ENCODE measurements at places on chromosomes 2 and 18. TPM values are rescaled to one million over a fixed set of nuclear protein-coding genes. Genes with fewer than 3 reads are reported as not detected.

- no peaks in the 10 kb centered on the region for H3K36me3 ChIP-seq
- H3K4me3 ChIP-seq = no peak overlapping the region
- H3K27ac ChIP-seq = no peak overlapping the region
- no peaks in the 10 kb centered on the region for H3K4me1 ChIP-seq
Measured at GRCh38 chr18:25805323-25805722, 285.1 kb downstream of the SS18 start.

DNA sequence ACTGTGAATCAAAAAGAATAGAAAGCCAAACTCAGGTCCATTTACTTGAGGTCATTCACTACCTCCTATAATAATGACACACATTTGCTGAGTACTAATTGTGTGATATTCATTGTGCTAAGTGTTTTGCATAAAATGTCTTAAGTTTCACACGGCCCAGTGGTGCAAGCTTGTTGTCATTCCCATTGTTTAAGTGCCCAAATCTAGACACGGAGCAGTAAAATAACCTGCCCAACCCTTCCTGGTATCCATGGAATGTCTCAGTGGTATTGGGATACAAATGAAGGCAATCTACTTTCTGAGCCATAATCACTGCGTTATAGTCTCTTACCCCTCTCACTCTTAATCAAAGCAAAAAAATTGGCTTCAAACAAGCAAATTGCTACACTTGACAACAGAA lies 233.3 kb downstream of the NCKAP5 start:
- no peaks in the 10 kb centered on the region for H3K36me3 ChIP-seq

Gene PROKR1
- not detected for total RNA-seq

DNA sequence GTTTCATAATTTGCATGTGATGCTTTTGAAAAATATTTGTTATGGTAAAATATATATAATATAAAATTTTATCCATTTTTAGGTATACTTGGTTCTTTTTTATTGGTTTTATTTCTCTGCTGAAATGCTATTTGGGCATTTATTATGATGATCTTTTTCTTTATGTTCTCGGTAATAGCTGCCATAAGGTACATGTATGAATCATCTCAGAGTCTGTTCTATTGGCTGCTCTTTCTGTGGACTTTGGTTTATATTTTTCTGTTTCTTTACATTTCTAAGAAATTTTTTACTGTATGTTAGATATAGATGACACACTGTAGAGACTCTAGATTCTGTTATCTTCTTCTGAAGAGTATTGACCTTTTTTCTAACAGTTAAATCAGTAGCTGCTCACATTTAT lies 219.9 kb downstream of the MBD5 start:
- DNase-seq = no peak
- H3K4me1 ChIP-seq = no peaks in the 10 kb centered on the region
- peaks cover 16% of the 10 kb centered on the region for H3K36me3 ChIP-seq
- no peaks in the 10 kb centered on the region for H3K27me3 ChIP-seq

Gene LYG1
- 0.80 TPM for total RNA-seq

- DNase-seq = no peak
- H3K27ac ChIP-seq = no peak overlapping the region
- no peak overlapping the region for H3K4me3 ChIP-seq
- H3K36me3 ChIP-seq = peaks cover 19% of the 10 kb centered on the region
- no peaks in the 10 kb centered on the region for H3K27me3 ChIP-seq
Measured at GRCh38 chr2:111135910-111136297, 15.2 kb downstream of the BCL2L11 start.

Gene SULT1C3
- total RNA-seq = not detected

- peak overlapping the region; percentile 6 for H3K27ac ChIP-seq
- H3K4me3 ChIP-seq = no peak overlapping the region
- no peaks in the 10 kb centered on the region for H3K27me3 ChIP-seq
Measured at GRCh38 chr2:38380397-38381130, 3.5 kb upstream of the ATL2 start.

DNA sequence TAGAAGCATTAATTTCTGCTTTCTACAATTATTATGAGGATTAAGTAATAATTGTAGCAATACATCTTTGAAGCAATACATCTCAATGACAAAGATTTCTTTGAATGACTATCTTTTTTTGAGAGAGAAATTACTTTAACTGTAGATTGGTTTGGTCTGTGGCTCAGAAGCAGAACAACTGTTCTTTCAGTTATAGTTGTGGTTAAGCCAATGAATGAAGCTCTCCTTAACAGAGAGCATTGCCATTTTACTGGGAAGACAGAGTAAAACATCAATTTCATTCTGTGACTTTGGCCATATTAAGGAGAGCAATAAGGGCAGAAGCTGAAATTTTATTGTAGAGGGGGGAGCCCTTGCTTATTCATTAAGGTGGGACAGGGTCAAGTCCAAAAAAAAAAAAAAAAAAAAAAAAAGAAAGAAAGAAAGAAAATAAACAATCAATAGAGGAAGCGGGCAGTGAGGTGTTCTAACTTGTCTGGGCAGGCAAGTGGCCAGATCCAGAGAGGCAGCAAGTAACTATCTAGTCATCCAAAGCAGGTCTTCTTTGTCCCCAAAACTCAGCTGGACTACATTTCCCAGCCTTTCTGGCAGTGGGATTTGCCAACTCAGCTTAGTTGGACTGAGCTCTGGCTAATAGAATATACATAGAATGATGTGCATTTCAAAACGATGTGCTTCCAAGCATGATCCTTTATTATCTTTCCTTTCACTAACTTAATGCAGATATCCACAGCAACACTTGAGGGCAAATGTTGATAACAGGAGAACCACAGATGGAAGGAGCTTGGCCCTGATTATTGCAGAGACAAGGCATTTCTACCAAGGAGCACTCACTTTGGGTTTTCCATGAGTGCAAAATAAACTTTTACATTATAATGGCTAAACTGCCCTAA lies 462.7 kb upstream of the CDH20 start:
- no peak overlapping the region for H3K27ac ChIP-seq
- no peaks in the 10 kb centered on the region for H3K4me1 ChIP-seq
- H3K36me3 ChIP-seq = no peaks in the 10 kb centered on the region
- DNase-seq = no peak
- no peaks in the 10 kb centered on the region for H3K27me3 ChIP-seq

Gene CNDP1
- total RNA-seq = not detected

DNA sequence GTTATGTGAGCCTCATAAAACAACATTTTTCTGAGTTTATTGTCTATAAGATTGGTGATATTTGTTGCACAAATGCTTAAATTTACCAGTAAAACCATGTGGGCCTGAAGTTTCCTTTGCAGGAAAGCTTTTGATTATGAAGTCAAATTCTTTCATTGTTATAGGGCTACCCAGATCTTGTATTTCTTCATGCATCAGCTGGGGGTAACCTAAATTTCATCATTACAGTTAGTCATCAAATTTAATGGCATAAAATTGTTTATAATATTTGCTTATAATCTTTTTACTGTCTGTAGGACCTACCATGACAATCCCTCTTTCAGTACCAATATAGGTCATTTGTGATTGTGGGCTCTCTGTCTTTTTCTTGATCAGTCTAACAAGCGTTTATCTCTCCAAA lies 47.8 kb downstream of the SMAD2 start:
- H3K4me3 ChIP-seq = no peak overlapping the region
- no peaks in the 10 kb centered on the region for H3K27me3 ChIP-seq
- DNase-seq = no peak
- peaks cover 3% of the 10 kb centered on the region for H3K4me1 ChIP-seq
- peaks cover 12% of the 10 kb centered on the region for H3K36me3 ChIP-seq

GRCh38 chr2:147623328-147623727 lies 221.5 kb upstream of the ACVR2A start:
- H3K27ac ChIP-seq = no peak overlapping the region
- no peaks in the 10 kb centered on the region for H3K4me1 ChIP-seq
- H3K4me3 ChIP-seq = no peak overlapping the region
- no peaks in the 10 kb centered on the region for H3K27me3 ChIP-seq
- no peak for DNase-seq

DNA sequence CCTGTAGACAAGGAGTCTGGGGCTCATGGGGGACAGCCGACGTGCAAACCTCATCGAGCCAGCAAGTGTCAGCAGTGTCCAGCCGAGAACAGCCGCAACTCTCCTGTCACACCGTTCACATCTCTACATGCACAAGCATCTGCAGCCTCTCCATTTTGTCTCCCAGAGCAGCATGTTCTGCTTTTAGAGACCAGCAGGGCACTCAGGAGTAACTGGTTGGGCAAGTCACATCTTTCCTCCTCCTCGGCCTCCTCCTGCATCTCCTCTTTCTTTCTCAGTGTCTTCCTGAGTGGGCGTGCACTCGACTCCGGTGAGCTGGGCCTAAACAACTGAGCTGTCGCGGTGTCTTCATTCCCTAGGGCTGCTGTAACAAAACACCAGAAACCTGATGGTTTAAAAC lies 249.9 kb downstream of the SH3BP4 start:
- DNase-seq = peak; percentile 9
- H3K36me3 ChIP-seq = no peaks in the 10 kb centered on the region
- no peak overlapping the region for H3K4me3 ChIP-seq
- H3K27ac ChIP-seq = no peak overlapping the region
- H3K4me1 ChIP-seq = no peaks in the 10 kb centered on the region

DNA sequence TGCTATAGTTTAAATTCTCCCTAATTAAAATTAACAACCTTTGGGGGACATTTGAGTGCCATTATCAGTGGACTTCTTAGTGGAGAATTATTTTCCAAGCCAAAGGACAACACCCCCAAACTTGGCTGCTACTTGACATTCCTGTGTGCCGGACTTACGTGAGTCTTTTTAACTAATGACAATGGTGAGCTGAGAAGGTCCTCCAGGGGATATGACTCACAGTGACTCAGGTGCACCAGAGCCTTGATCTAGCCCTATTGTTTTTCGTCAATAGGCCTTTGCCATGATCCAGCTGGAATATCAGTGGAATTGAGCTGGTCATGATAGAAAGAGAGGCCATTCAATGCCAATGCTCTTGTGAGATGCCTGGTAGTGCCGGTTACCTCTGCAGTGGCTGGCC lies 118.1 kb upstream of the CXCR4 start:
- no peaks in the 10 kb centered on the region for H3K27me3 ChIP-seq
- no peak overlapping the region for H3K27ac ChIP-seq
- DNase-seq = no peak
- no peaks in the 10 kb centered on the region for H3K36me3 ChIP-seq
- no peak overlapping the region for H3K4me3 ChIP-seq

DNA sequence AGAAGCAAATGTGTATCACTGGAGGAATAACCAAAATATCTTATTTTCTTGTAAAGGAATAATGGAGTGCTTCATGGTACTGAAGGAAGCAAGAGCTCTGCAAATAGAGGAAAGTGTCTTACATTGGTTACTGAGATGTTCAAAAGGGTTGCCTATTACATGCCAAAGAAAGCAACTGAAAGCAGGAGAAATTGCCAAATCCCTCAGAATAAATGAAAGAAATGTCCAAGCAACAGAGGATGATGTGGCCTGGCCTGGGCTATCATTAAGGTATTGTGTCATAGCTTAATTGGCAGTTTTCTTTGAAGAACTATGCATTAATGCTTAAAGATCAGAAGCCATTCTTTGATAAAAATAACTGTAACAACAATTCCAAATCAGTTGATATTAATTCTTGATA lies 173.7 kb downstream of the RAB3GAP1 start:
- no peaks in the 10 kb centered on the region for H3K27me3 ChIP-seq
- H3K27ac ChIP-seq = no peak overlapping the region
- DNase-seq = no peak
- no peaks in the 10 kb centered on the region for H3K4me1 ChIP-seq

DNA sequence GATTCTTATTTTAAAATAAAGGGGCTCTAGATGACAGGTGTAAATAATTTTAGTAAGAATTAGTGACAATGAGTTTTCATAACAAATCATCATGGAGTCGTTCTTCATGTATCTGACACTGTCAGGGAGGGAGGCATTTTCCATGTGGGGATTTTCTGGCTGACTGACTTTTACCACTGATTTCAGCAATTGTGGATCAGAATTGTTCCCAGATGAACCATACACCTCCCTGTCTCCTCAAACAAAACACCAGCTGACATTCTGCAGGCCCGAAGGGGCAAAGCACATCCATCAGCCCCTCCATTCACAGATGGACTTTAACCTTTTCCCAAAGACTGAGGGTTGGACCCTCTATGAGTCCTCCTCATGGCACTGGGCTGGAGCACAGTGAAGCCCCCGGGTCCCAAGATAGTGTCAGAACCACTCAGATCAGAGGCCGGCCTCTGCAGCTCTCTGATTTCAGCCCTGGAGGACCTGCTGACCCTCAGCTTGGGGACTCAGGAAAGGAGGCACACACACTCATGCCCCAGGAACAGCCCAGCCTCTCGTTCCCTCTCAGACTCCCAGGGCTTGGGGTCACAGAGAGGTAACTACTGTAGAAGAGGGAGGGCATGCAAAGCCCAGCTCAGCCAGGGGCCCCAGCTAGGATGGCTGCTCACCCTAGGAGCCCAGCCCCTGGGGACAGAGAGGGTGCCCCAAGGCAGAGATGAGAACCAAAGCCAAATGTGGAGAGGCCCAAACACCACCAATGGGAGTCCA lies 43.2 kb upstream of the LOXHD1 start:
- H3K4me1 ChIP-seq = no peaks in the 10 kb centered on the region
- H3K4me3 ChIP-seq = no peak overlapping the region
- no peak overlapping the region for H3K27ac ChIP-seq
- H3K27me3 ChIP-seq = no peaks in the 10 kb centered on the region
- no peaks in the 10 kb centered on the region for H3K36me3 ChIP-seq

Gene HNMT
- total RNA-seq = 45.9 TPM

DNA sequence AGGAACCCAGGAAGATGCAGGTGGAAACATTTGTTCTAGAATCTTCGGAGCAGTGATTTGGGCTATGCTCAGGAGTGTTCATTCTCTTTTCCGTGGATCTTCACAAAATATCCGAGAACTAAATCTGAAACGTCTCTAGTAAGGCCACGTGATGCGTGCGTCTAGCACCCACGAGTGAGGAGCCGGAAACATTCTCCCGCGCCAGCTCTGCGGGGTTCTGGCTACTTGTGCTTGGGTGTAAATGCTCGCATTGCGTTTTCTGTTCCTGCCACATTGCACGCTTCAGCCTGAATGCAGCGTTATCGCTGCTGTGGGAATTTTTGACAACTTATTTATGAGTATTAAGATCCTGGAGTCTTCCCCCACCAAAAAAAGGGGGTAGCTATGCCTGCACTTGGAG lies 71.4 kb downstream of the KLHL29 start:
- no peaks in the 10 kb centered on the region for H3K36me3 ChIP-seq
- H3K4me3 ChIP-seq = no peak overlapping the region
- no peak overlapping the region for H3K27ac ChIP-seq
- peaks cover 4% of the 10 kb centered on the region for H3K4me1 ChIP-seq

Gene ANKRD30B
- not detected for total RNA-seq

- H3K27me3 ChIP-seq = no peaks in the 10 kb centered on the region
- no peak overlapping the region for H3K4me3 ChIP-seq
- no peak for DNase-seq
- no peak overlapping the region for H3K27ac ChIP-seq
- H3K4me1 ChIP-seq = peaks cover 8% of the 10 kb centered on the region
- H3K36me3 ChIP-seq = no peaks in the 10 kb centered on the region
Measured at GRCh38 chr2:233011268-233011650, 1.8 kb downstream of the NGEF start.

- H3K27me3 ChIP-seq = no peaks in the 10 kb centered on the region
- H3K27ac ChIP-seq = no peak overlapping the region
- no peaks in the 10 kb centered on the region for H3K4me1 ChIP-seq
- DNase-seq = no peak
Measured at GRCh38 chr2:56671973-56672569, 488.3 kb downstream of the CCDC85A start.

GRCh38 chr2:29462293-29462692 lies 347.1 kb downstream of the CLIP4 start:
- H3K4me1 ChIP-seq = no peaks in the 10 kb centered on the region
- no peak for DNase-seq
- H3K4me3 ChIP-seq = no peak overlapping the region
- H3K27me3 ChIP-seq = no peaks in the 10 kb centered on the region
- no peaks in the 10 kb centered on the region for H3K36me3 ChIP-seq

Measured in lung (tissue), 17 donors.